ENCODE measurements at places on chromosomes 6 and 20.

DNA sequence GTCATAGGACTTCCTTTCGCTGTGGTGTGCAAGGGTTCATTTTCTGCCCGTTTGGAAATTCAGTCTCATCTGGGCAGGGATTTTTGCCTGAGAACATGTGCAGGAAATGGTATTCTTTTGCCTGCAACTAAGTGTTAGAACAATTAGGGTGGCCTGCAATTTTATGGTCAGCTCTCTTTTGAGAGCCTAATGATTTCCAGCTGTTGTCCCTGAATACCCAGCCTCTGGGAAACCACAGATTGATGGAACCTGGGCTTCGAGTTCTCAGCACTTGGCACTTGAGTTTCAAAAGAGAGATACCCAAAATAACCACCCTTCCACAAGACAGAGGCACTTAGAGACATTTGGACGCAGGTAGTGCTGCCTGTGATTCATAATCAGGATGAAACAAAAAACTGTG is 217.2 kb upstream of the FOXA2 start:
- no peak for DNase-seq

GRCh38 chr6:162058281-162058875 is 669.2 kb downstream of the PRKN start:
- DNase-seq = no peak

DNA sequence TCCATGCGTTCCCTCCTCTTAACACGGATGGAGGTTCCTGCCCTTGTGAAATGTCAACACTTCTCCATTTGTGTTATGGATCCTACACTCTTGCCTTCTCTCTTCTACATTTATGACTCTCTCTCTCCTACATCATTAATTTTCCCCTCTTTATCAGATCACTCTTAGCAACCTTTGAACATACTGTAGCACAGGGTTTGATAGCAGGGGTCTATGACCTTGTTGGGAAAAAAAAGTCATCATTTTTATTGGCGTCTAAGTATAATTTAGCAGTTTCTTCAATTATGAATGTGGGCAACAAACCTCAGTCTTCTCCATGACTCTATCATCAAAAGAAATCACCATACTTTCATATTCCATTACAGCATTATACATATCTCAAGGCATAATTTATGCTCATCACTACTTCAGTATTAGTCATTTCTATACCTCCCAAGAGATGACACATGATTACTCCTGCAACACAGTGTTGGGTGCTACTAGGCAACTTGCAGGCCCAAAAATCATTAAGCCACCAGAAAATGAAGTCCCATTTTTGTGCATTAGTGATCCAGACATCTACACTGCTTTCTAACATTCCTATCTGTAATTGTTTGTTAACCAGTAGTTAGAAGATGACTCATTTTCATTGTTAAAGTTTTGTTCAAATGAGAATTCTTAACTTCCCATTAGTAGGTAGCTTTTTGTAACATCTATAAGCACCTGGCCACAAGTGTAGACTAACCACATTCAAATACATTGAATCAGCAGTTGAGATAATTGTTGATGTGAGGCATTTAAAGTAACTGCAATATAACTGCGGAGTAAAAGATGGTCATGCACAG is 9.5 kb downstream of the CYP39A1 start:
- no peak for DNase-seq

DNA sequence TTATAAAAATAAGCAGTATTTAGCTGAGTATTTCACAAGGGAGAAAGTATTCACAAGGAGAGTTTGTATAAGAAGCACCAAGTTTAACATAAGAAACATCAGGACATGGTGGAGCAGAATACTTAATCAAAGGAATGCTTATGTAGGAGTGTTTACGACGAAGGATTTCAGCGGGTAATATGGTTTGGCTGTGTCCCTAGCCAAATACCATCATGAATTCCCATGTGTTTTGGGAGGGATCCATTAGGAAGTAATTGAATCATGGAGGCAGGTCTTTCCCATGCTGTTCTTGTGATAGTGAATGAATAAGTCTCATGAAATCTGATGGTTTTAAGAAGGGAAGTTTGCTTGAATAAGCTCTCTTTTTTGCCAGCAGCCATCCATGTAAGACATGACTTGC is 1099.1 kb upstream of the ADGRB3 start:
- no peak for DNase-seq

DNA sequence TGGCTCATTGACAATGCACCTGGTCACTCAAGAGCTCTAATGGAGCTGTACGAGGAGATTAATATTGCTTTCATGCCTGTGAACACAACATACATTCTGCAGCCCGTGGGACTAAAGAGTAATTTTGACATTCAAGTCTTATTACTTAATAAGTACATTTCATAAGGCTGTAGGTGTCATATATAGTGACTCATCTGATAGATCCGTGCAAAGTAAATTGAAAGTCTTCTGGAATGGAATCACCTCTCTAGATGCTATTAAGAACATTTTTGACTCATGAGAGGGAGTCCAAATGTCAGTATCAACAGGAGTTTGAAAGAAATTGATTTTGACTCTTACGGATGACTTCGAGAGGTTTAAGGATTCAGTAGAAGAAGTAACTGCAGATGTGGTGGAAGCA is 267.9 kb downstream of the CLVS2 start:
- no peak for DNase-seq

GRCh38 chr6:110448846-110449540 is 27.4 kb downstream of the SLC22A16 start:
- DNase-seq = no peak

DNA sequence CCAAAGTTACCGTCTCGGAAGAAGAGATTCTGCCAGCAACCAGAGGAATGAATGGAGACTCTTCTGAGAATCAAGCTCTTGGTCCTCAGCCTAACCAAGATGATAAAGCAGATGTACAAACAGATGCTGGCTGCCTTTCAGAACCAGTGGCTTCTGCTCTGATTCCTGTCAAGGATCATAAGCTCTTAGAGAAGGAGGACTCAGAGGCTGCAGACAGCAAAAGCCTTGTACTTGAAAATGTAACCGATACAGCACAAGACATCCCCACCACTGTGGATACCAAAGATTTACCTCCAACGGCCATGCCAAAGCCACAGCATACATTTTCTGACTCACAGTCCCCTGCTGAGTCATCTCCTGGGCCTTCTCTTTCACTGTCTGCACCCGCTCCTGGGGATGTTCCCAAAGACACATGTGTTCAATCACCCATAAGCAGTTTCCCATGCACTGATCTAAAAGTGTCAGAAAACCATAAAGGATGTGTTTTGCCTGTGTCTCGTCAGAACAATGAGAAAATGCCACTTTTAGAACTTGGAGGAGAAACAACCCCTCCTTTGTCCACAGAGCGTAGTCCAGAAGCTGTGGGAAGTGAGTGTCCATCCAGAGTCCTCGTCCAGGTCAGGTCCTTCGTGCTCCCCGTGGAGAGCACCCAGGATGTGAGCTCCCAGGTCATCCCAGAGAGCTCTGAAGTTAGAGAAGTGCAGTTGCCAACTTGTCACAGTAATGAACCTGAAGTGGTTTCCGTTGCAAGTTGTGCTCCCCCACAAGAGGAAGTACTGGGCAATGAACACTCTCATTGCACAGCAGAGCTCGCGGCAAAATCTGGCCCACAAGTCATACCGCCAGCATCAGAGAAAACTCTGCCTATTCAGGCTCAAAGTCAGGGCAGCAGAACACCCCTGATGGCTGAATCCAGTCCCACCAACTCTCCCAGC is 109.6 kb downstream of the RTN4IP1 start:
- no peak for DNase-seq

- DNase-seq = no peak
Observed at GRCh38 chr20:44133424-44133823, 53.6 kb downstream of the JPH2 start.

DNA sequence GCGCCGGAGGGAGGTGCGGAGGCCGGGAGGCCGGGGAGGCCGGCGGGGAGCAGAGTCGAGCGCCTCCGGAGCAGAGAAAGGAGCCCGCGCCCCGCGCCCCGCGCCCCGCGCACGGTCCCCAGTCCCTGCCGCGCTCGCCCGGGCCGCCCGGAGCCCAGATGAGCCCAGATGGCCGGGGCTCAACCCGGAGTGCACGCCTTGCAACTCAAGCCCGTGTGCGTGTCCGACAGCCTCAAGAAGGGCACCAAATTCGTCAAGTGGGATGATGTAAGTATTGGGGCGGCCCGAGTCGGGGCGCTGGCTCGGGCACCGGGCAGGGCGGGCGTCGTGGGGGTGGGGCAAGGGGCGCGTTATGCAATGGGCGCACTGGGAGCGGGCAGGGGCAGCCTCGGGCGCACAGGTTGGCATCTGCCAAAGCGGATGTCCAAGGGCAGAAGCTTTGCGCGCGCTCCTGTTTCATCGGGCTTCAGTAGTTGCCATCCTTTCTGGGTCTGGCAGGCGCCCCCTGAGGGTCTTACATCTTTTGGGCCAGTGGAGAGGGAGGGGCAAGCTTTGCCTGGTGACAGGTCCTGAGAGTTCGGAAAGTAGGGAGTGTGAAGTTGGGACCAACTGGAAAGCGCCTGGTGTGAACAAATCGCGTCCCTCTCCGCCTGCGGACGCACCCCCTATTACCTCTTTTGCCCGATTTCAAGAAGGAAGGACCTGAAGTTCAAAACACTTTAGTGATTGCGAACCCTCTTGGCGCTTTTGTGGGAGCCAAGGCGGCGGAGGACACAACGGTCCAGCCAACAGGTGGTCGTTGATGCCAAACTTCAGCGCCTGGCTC is 631 bp downstream of the PLCB1 start:
- peak; percentile 60 for DNase-seq
